A673 (cell line): ENCODE measurements at places on chromosomes 1 and 21.

DNA sequence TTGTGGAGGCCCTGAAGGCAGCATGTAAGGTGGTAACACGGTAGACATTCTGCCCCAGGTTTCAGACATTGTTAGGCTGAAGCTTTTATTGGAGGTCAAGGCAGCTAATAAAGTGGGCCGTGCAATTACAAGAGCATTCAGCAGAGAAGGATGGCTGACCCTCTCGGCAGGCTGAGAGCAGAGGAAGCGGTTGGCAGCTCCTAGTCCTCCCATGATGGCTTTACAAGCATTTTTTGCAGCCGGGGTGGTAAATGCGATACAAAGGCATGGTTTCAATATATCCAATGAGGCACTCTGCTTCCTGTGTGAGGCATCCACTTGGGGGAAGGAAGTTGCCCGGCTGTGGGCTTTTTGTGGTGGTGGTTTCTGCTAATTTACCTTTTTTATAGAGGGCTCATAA lies 14.6 kb downstream of the KIF26B start:
- no peak for DNase-seq

DNA sequence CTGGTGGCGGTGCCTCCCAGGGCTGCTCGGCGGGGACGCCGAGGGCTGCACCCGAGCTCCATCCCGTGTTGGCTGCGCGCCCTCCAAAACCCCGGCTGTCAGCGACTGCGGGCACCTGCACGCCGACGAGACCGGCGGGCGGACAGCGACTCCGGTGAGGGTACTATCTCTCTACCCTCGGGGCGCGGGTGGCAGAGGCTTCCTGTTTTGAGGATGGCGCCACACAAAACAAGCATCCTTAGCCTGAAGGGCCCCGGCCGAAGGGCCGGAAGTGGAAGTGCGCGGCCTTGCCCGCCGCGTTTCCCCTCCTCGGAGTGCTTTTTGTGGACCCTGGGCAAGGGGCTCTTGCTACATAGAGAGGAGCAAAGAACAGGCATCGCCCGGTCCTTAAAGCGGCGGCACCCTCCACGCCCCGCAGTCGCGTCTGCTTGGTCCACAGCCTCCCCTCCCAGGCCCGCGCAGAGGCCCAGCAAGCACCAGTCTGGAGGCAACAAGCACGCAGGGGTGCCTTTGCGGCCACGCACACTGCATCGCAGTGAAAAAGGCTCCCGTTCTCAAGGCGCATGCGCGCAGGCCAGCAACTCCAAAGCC lies 561 bp upstream of the COQ8A start:
- peak; percentile 69 for DNase-seq

DNA sequence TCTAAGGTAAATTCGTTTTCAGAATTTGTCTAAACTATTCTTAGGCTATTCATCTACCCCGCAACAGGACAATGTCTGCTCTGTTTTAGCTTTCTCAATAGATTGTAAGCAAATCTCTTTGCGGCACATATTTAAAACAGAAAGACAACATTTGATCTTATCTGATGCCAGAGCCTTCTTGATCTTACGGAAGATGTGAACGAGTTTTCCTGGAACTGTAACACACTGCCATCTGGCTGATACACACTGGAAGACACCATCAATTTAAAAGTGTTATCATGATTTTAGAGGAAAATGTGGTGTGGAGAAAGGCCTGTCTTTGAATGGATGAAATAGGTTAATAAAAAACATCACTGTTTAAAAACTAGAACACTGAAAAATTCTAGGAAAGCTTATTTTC lies 36.1 kb downstream of the COA6 start:
- peak; percentile 10 for DNase-seq

- no peak for DNase-seq
Measured at GRCh38 chr1:114669562-114670082, at the start of gene DENND2C. DENND2C (minus strand) TSS chr1:114670049; CDS start chr1:114625984, 44,065 bp downstream.

DNA sequence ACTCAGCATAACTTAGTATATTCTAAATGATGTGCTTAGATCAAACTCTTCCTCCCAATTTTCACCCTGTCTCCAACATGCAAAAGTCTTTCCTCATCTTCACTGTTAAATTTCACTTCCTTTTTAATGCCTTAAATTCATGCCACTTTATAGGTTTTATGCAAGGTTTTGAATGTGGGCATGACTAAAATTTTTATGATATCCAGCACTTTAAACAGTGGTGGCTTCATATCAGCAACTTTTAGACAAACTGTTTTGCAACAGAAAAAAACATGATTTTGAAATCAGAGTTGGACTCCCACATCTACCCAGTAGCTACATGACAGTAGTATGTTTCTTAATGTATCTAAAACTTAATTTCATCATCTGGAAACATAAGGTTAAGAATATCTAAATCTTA lies 84.7 kb upstream of the ZP4 start:
- DNase-seq: no peak

GRCh38 chr1:219467524-219467923 lies 145.4 kb downstream of the ZC3H11B start:
- DNase-seq: no peak

- no peak for DNase-seq
Measured at GRCh38 chr1:19926296-19927129, 3.1 kb upstream of the PLA2G2E start.

GRCh38 chr1:57423656-57424211 lies at the start of gene DAB1:
DAB1 (minus strand) TSS chr1:57424060; CDS start chr1:57291030, 133,030 bp downstream.
- peak; percentile 64 for DNase-seq

- no peak for DNase-seq
Measured at GRCh38 chr21:38645282-38645681, 147.0 kb upstream of the ERG start.

DNA sequence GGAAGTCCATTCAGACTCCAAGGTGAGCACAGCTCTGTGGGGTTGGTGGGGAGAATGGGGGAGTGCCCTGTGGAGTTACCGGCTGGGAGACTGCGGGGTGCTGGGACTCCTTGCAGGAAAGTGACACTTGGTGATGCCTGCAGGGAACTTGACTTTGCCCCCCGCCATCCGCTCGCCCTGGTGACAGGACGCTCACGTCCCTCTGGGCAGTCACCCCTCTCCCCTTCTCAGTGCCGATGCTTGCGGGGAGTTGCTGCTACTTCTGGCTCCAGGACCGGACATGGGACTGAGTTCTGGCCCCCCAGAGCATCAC lies 209.5 kb upstream of the C1orf174 start:
- no peak for DNase-seq

- no peak for DNase-seq
Measured at GRCh38 chr1:2233468-2233867, 5.3 kb downstream of the SKI start.

- no peak for DNase-seq
Measured at GRCh38 chr21:45632637-45633251, 10.8 kb upstream of the PCBP3 start.

- DNase-seq: peak; percentile 74
Measured at GRCh38 chr1:203338335-203339036, 12.4 kb downstream of the FMOD start.

- no peak for DNase-seq
Measured at GRCh38 chr21:28309596-28309995, 683.1 kb downstream of the LTN1 start.

DNA sequence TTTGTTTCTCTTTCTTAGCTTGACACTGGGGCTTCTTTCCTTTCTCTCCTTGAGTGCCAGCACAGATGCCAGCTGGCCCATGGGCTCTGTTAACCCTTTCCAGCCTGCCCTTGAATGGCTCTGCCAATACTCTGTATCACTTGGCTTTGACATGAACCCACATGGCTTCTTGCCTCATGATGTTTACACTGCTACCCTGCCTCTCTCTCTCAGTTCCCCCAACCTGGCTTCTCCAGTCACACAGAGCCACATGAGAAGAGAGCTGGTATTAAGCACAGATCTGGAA lies 262.4 kb downstream of the OMA1 start:
- DNase-seq: no peak

GRCh38 chr1:236041631-236042618 lies 23.0 kb downstream of the NID1 start:
- no peak for DNase-seq

- no peak for DNase-seq
Measured at GRCh38 chr1:85801520-85801919, 93.3 kb upstream of the ZNHIT6 start.

DNA sequence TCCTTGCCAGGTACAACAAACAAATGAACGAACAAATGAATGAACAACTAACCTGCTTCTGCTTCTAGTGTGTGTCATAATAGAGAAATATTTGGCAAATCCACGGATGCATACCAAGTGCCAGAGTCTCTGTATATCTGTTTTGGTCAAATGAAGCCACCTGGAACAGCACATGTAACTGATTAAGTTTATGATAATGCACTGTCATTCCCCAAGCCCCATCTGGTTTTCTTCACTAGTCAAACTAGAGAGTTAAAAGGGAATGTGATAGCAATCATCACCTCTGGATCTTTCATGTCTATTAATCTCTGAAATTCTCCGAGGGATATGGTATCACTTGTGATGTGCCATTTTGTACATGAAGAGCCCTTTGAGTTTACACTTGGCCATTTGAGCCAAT lies 21.0 kb upstream of the SCAF4 start:
- no peak for DNase-seq

DNA sequence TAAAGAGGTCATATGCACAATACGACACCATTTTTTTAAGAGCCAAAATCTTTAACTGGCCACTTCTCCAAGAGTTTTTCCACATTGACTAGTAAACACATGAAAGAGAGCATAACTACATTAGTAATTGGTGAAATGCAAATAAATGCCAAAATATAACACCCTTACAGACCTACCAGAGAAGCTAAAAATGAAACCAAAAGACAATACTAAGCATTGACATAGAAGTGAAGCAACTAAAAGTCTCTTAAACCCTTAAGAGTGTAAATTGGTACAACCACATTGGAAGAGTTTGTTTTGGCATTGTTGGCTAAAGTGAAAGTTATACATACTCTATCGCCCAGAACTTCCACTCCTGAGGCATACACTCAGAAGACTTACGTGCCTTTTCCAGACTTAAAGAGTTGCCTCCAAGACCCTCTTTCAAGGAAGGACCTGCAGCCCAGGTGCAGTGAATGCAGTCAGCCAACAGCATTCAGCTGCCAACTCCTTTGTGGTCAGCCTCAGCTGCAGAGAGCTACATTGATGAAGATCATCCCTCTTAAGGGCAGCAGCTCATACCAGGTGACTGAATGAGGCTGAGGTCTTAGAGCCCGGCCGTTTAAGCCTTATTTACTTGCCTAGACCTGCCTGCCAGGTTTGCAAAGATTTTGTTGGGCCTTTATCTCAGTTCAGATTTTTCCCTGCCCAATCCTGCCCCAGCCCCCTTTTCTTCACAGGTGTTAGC lies 839.1 kb upstream of the ADGRL2 start:
- DNase-seq: no peak

DNA sequence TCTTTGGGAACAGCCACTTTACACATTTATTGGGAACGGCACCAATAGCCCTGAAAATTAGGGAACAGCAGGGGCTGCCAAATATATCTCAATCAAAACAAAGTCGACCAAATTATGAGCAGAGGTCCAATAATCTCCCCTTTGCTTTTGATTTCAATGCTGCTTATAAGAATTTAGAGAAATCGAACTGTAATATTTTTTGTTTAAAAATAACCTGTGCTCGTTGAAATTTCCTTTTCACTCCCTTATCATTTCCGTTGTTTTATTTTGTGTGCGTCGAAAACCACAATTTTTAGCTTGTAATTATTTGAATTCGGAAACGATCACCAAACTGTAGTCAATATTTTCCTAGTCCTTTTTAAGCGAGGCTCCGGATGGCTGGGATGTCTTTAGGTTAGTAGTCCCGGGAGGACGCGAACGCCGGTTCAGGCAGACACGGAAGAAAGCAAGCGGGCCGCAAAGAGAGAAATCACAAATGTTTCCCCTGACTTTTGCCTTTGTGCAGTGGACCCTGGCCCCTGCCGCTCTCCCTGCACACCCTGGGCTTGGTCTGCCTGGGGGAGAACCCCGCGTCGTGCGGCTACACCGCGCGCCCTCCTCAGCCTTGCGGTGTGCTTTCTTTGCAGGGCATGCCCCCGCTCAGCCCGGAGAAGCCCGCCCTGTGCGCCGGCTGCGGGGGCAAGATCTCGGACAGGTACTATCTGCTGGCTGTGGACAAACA lies 2.3 kb downstream of the LHX9 start:
- no peak for DNase-seq

- DNase-seq: no peak
Measured at GRCh38 chr1:100076744-100077143, 56.0 kb downstream of the SASS6 start.

DNA sequence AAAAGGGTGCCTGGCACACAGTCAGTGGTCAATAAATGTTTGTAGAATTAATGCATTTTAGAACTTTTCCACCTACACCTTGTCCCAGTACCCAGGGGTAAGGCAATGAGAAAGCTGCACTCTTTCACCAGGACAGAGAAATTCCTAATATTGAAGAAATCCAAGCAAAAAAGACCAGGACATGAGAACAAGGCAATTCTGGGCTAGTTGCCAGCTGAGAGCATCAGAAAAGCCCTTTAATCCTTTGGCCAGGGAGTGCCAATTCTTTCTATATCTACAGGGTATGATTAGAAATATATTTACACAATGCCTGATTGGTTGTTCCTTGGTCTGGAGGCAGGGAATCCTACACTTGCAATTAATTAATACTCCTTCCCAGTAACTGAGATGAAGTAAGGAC lies 492.4 kb upstream of the NFIA start:
- peak; percentile 7 for DNase-seq

DNA sequence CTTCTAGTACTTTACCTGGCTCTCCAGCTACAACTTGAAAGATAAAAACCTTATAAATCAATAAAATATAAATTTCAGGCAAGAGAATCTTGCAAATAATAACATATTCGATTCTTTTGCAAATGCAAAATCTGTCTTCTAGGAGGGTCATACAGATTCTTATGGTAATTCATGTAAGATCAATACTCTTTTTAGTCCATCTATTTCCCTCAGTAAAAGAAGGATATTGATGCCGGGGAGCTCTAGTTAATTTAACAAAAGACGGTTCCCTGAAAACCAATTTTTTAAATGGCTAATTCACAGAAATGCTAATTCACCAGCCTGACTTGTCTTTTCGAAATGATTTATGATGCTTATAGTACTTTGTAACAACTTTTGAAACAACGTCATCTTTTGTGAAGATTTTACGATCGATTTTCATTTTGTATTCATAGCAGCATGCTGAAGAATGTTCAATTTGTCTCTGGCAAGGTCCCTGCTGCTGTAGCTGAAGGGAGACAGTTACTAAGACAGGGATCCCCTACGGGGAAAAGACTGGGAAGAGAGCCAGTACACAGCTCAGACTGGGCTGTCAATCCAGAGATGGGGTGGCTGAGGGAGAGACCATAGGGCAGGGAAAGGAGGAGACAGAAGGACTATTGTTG lies 90.6 kb upstream of the SPAG17 start:
- peak; percentile 66 for DNase-seq

GRCh38 chr1:230308039-230308438 lies 118.1 kb downstream of the PGBD5 start:
- no peak for DNase-seq

- no peak for DNase-seq
Measured at GRCh38 chr1:67773462-67773861, 59.8 kb downstream of the GNG12 start.

- DNase-seq: no peak
Measured at GRCh38 chr1:21616372-21616771, 52.8 kb downstream of the RAP1GAP start.

- DNase-seq: no peak
Measured at GRCh38 chr1:199913318-199913717, 114.2 kb upstream of the NR5A2 start.
